Posterior vena cava (tissue), 2 donors: ENCODE measurements at places on chromosomes 12 and 14.

- no peak for DNase-seq
Observed at GRCh38 chr12:73421832-73422231, 1115.8 kb upstream of the ATXN7L3B start.

DNA sequence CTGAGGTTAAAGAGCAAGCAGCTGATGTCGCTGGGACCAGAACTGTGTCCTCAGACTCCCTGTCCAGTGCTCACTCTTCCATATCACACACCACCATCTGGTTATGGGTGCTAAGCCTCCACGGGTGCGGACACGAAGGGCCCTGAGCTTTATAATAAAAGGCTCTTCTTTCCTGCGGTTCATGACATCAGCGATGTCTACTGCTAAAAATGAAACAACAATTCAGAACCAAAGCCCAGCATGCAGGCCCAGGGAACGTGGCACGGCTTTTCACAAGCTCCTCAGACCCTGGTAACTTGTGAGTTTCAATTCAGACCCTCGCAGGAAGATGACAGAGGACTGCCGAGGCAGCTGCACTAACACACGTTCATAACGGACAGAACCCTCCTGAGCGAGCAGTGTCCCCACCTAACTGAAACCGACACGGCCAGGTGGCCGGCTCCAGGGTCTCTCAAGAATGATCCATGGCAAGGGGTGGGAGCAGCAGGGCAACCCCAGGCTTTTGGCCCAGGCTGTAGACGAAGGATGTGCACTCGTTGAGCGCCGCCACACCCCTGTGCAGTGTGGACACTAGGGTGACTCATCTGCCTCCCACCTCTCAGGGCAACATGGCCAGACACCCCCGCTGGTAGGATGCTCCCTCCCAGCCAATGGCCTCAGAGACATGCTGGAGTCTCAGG, 180.3 kb downstream of the CALM1 start:
- peak; percentile 80 for DNase-seq

DNA sequence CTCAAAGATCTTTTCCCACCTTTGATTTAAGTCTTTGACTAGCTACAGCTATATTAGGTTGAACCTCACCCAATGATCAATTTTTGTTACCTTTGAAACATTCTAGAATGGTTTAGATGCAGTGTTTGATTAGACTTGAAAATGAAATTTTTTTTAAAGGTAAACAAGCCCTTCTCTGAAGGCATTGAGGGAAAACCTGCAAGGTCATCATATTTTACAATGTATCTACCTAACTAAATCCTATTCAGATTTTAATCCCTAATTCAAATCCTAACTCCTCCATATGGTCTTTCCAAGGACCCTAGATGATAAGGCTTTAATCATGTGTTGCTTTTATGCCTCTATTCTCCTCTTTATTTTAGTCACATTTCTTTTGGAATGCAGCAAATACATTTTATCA, 95.4 kb downstream of the ALG10B start:
- DNase-seq: no peak

GRCh38 chr12:26198742-26199141, 3.4 kb downstream of the SSPN start:
- DNase-seq: peak; percentile 85

- no peak for DNase-seq
Observed at GRCh38 chr14:23401291-23401690, 6.8 kb downstream of the MYH6 start.

DNA sequence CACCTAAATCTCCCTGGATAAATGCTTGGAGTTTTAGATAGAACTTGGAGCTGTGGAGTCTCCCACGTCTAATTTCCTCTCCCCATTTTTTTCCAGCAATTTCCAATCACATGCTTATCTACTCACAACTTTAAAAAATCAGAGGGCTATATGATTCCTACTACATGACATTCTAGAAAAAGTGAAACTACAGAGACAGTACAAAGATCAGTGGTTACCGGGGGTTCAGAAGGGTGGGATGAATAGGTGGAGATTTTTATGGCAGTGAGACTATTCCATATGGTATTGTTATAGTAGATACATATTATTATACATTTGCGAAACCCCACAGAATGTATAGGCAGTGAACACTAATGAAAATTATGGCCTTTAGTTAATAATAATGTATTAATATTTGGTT, 35.5 kb downstream of the ATF7 start:
- DNase-seq: no peak

DNA sequence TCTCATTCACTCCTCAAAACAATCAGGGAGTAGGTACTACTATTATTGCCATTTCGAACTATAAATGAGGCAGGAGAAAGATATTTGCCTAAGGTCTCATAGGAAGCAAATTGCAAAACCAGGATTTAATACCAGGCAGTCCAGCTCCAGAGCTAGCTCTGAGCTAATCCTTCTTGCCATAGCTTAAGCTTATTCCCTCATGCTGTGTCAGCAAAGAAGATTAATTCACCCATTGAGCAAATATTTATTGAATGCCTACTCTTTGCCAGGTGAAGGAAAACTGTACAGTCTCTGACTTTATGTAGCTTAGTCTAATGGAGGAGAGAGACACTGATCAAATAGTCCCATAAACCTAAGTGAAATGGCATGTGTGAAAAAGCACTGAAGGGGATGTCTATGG, 19.5 kb downstream of the KCNA5 start:
- no peak for DNase-seq

DNA sequence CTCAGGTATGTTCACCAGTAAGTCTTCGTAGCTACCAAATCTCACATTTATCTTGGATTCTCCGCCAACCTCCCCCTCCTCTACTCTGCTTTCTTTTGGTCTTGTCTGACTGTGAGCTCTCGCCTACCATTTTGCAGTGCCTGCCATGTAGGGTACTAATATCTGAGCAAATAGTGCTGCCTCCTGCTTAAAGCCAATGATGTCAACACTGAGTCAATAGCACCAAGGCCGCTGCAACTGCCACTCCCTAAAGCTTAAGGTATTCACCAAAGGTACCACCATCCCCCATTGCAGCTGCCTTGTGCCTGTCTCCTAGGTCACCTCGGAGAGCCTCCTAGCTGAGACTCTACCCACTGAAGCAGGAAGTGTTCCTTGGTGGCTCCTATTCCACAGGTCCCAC, 114.8 kb upstream of the FUT8 start:
- no peak for DNase-seq

GRCh38 chr14:91390165-91390778, 27.3 kb downstream of the CCDC88C start:
- no peak for DNase-seq

GRCh38 chr12:100395811-100396210, 38.9 kb downstream of the SLC17A8 start:
- DNase-seq: no peak

- DNase-seq: no peak
Observed at GRCh38 chr12:125218952-125219351, 153.7 kb downstream of the AACS start.

DNA sequence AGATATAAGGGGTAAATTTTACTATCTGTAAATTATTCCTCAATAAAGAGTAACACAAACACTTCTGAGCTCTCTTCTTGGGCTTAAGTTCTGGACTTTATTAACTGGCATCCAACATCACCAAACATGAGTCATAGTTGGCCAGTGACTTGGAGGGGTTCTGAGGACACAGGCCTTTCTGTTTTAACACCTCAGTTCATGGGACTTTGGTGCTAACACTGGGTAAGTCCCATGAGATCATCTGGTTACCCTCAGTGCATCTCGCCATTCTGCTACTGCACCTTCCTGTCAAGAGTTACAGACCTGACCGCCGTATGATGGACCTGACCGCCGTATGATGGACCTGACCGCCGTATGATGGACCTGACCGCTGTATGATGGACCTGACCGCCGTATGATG, 9.9 kb downstream of the SLC15A4 start:
- no peak for DNase-seq

GRCh38 chr14:99120526-99121318, 151.3 kb downstream of the BCL11B start:
- no peak for DNase-seq

DNA sequence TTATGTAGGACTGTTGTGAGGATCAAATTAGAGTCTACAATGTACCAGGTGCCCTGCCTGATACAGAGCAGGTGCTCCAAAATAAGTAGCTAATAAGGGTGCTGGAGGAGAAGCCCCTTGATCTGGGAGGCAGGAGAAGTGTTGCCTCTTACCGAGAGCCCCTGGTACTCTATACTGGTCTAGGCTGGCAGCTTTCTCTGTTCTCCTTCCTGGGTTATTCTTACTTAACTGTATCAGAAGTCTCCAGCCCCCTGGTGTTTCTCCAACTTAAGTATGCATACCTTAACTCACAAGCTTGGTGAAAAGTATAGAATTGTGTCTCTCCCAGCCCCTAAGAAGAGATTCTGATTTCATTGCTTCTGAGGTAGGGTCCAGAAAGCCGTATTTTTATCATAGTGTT, 254.9 kb downstream of the LRIG3 start:
- no peak for DNase-seq

GRCh38 chr12:128804762-128805161, 19.0 kb downstream of the SLC15A4 start:
- DNase-seq: no peak

- no peak for DNase-seq
Observed at GRCh38 chr14:68248481-68249255, 429.1 kb downstream of the RAD51B start.

GRCh38 chr14:55532645-55533344, 47.2 kb upstream of the KTN1 start:
- DNase-seq: no peak

GRCh38 chr12:111436266-111436665, 30.5 kb downstream of the SH2B3 start:
- no peak for DNase-seq

GRCh38 chr14:62882967-62883366, 162.3 kb downstream of the KCNH5 start:
- no peak for DNase-seq

- no peak for DNase-seq
Observed at GRCh38 chr14:25588751-25589150, 538.8 kb upstream of the STXBP6 start.

DNA sequence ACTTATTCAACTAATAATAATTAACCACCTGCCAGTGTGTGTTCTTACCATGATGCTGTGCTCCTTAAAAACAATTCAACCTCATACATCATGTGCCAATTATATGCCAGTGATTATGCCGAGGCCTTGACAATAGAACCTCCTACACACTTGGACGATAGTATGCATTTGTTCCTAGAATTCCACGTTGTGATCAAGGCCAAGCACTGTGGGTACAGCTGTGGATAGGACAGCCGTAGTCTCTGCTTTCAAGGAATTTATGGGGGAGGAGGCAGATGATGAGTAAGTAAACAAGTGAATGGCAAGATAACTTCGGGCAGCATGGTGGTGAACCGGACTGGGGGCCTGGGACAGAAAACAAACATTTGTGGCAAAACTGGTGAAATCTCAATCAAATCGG, 18.0 kb upstream of the MYO1H start:
- DNase-seq: no peak

DNA sequence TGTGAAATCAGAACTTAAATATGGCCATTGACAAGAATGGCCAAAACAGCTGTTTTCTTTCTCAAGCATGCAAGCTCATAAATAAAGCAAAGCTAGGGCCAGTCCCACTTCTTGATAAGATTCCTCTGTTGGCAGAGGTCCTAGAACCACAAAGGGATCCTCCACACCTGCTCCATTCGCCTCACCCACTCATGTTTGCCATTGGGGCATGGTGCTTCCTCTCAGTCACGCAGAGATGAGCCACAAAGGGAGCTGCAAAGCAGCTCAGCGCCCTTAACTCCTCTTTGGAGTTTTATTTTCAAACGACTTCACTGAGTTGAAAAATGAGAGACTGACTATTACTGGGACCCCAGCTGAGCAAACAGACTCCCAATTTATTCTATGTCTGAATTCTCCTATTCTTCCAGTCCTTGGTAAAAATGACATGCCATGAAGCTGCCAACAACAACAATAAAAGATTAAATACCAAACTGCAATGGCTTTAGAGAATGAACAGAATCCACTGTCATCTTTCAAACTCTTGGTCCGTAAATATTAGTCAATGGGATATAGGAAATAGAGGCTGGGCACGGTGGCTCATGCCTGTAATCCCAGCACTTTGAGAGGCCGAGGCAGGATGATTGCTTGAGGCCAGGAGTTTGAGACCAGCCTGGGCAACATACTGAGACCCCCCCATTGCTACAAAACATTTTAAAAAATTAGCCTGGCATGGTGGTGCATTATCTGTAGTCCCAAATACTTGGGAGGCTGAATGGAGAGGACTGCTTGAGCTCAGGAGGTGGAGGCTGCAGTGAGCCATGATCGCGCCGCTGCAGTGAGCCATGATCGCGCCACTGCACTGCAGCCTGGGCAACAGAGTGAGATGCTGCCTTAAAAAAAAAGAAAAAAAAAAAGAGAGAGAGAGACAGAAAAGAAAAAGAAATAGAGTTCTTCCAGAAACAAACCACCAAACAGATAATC, 16.4 kb downstream of the MANSC1 start:
- no peak for DNase-seq

DNA sequence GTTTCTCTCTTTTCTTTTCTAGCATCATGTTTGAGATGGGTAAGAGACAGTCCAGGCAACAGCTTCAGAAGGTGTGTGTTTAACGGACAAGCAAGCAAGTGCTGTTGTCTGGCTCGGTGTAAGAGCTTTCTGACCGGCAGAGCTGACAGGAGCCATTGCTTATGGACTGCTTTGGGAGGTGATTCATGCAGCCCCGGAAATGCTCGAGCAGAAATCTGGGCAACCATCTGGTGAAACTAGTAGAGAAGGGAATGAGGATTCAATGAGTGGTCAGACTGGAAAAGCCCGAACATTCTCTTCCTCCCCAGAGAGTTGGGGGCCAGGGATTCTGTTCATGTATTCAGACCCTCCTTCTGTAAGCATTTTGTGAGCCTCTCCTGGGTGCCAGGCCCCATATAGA, 24.4 kb downstream of the TUNAR start:
- no peak for DNase-seq

- DNase-seq: peak; percentile 62
Observed at GRCh38 chr14:99075061-99075460, 196.9 kb downstream of the BCL11B start.

DNA sequence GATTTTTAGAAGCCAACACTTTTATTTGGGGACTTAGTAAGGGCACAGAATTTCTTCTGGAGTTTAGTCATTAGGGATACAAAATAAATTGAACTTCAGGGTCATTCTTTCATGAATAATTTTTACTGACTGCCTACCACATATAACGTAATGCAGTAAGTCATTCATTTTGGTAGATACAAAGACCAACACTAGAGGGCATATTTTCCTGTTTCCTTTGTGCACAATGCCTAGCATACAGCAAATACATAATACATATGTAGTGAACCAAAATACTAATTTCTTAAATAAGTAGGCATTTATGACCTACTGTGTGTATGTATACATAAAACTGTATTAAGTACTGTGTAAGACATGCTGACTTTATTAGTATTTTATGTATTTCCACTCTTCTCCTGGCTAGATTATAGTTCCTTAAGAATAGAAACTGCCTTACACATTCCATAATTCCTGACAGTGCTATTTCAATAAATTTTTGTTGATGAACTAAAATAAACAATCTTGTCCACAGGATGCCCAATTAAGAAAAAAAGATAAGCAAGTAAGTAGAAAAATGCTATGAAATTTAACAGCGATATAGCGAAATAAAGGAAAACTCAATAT, 47.9 kb downstream of the PPP1R12A start:
- DNase-seq: no peak

GRCh38 chr14:89827265-89827664, 127.3 kb downstream of the EFCAB11 start:
- no peak for DNase-seq

GRCh38 chr14:33561488-33562175, 389.2 kb downstream of the EGLN3 start:
- DNase-seq: no peak
